ENCODE measurements at places on chromosomes 7 and 10.
A peak's percentile ranks its signal among the peaks of the same experiment; 100 is the strongest.

- no peak for DNase-seq
These were observed 17.7 kb downstream of the CUX1 start for GRCh38 chr7:101835136-101835535.

DNA sequence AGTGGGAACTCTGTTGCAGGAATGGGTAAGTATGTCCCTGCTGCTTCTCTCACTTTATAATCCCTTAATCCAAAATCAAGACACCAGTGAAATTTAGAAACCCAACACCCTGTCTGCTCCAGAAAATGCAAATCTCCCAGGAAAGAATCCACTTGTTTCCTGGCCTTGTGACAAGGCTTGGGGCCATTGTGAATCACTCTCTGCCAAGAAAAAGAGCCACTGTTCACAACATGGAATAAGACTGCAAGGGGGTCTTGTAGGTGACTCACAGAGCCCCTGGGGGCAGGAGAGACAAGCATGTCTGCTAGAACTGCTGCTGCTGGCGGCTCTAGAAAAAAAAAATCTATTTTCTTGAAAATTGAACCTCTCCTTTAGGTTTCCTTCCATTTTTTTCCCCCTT is 191.2 kb downstream of the SORCS1 start:
- no peak for DNase-seq

GRCh38 chr7:67654642-67655041 is 658.0 kb downstream of the TYW1 start:
- no peak for DNase-seq

DNA sequence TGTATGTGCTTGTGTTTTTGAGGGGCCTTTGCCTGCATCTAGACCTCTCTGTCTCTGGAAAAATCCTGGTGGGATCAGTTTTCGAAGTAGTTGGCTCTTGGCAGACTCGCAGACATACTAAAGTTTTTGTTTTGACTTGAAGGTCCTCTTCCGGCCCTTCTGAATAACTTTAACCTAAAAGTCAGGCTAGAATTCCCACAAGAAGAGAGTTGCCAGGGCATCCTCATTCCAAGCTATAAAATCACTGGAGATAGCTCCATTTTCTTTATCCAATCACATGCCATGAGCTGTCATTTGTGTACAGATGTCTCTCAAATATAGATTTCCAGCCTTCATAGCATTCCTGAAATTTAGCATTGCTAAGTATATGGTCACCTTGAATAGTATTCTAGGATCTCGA is 967.8 kb downstream of the LRMDA start:
- DNase-seq, result no peak

DNA sequence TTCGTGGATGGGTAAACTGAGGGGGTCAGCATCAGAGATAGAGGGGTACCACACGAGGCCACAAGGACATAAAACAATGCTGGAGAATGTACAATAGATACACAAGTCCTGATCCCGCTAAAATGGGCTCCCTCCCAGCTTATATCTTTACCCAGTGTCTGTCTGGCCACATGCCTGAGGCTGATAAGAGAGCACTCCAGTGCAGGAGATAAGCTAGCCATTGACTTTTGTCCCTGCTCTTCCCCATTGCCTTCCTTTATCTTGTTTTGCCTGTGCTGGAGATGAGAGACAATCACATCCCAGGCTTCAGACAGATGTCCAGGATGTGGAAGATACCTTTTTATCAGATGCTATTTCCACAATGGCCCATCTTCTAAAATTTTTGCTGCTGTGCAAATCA is 6.0 kb downstream of the GAD2 start:
- DNase-seq, result peak; percentile 19

DNA sequence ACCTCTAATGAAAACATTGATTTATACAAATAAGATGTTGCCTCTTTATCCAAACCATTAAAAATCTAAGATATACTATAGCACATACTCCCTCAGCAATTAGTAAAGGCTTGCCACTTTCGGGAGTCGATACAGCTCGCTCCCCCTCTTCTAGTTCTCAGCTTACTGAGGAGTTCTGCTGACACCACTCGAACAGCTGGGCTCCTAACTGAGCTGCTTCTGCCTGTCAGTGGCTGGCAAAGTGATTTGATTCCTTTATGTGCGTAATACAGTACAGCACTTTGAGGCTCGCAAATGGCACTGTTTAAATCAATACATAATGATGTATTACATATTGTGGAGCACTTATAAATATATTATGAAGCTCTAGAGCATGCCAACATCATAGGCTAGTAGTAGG is 241.8 kb downstream of the CREB5 start:
- no peak for DNase-seq

- no peak for DNase-seq
These were observed 65.3 kb downstream of the COBL start for GRCh38 chr7:51251290-51251689.

GRCh38 chr7:90613088-90613498 is 17.0 kb downstream of the CDK14 start:
- DNase-seq, result peak; percentile 82

GRCh38 chr7:125347269-125347668 is 417.6 kb upstream of the POT1 start:
- no peak for DNase-seq

- DNase-seq, result no peak
These were observed 761 bp upstream of the DOCK1 start for GRCh38 chr10:126904516-126904817.

DNA sequence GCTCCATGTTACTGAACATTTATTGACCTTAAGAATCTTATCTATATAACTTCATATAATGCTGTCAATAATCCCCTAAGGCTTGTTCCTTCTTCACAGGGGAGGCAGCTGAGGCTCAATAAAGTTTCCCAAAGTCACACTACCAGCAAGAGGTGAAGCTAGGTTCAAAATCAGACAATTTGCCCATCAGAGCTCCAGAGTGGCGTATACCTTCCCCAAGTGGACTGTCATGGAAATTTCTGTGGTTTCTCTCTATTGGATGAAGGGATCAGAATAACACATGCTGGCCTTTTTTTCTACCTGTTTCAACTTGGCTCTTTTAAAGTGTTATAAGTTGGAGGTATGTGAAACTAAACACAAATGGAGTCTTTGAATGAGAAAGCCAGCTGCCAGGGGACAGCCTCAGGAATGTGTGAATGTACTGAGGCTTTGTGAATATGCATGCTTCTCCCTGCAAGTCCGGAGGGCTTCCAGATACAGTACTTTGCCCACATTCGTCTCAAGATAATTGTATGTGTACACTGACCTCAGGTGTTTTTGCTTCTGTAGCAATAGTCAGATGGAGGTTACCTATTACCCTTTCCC is 656.3 kb upstream of the CELF2 start:
- no peak for DNase-seq

DNA sequence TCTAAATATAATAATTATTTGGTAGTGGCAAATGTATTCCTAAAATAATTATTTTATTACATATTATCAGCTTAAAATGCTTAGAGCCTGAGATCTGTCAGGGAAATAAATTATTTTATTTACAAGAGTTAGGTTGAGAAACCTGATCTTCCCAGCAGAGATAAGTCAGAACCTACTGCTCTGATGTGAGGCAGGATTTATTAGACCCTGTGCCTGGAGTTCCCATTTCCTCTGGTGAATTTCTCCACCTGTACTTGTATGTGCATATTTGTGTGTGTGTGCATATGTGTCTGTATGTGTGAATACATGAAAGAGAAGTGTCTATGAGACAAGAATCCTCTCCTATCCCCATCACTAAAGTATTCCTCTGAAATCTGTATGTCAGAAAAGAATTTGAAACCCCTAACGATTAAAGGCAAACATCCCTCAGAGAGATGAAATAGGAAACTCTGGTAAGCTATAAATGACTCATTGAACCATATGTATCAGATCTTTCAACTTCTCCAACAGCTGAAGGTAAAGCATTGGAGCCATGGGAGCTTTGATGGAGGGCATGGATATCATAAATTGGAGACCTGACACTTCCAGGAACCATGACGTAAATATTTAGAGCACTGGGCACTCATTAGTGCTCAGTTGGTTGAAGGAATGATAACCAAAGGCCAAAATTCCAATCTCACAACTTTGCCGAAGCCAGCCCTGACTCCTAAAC is 190.9 kb downstream of the XPNPEP1 start:
- DNase-seq, result no peak

GRCh38 chr7:91034459-91035368 is 229.5 kb upstream of the FZD1 start:
- DNase-seq, result peak; percentile 32

DNA sequence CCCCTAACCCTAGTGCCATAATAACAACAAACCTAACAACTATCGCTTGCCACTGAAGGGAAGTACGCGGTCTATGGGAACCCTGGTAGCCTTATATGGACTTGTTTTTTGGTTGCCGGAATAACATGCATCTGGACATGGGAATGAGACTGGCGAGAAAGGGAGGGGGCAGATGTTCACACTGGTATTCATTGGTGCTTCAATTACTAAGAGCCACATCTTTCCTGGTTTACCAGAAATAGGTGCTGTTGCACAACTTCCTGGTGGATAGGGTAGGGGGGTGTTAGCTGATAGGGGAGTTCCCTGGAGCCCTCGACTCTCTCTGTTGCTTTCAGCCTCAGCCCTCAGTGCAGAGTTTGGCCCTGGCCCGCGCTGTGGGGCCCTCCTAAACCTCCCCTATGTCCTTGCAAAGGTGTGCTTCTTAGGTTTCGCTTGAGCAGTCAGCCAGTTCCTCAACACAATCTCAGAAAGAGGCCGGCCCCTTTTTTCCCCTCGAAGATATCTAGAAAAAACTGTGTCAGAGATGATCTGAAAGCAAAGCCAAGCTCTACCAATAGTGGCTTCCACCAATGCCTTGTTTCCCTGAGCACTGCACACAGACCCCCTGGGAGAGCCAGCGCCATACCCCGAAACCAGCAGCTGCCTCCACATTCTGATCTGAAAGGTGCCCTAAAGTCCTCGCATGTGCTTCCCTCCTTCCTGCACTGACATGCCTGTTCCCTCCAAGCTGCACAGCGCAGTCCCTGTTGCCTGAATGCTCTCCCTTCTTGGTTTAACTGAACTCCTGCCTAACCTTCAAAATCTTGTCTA is 13.5 kb downstream of the TBXAS1 start:
- DNase-seq, result peak; percentile 34

DNA sequence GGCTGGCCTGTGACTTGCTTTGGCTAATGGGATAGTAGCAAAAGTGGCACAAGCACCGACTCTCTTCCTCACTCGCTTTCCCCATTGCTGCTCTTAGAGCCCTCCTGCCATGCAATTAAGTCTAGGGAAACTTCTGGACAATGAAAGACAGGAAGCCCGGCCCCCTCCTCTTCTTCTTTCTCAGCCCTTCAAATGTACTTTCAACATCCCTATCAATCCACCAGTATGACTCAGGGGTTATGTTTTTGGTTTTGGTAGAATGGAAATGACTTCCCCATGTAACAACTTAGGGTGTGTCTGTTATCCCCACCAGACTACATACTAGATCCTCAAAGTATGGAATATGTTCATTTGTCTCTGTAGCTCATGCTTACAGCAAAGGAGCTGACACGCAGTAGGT is 139.0 kb upstream of the GDF10 start:
- DNase-seq, result no peak

DNA sequence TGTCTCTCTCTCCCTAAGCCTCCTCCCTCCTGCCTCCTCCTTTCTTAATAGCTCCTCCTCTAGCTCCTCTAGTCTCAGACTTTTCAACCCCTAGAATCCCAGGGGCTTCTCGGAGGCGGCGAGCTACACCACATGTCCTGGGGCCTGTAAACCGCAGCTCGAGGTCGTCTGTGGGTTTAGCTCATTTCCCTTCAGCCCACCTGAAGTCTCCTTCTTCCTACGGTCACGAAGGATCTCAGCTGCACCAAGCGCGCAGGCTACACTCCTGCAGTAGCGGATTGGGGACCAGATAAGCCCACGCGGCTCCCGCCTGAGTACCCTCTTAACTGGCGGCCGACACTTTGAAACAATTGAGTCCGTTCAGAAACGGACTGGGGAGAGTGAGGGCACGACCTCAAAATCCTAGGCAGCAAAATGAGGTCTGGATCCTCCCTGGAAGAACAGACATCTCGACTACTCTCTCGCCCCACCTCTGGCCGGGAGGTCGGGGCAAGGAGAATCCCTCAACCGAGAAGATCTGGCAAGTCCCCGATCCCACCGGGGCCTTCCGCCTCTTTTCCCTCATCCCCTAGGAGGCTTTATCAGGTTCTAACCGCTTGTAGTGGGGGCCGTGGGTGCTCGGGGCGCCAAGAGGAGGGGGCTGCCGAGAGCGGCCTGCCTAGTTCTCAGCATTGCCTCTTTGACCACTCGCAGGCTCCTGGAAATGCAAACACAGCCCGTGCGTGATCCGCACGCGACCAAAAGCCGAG is 1.3 kb upstream of the SORCS3 start:
- DNase-seq, result peak; percentile 13

DNA sequence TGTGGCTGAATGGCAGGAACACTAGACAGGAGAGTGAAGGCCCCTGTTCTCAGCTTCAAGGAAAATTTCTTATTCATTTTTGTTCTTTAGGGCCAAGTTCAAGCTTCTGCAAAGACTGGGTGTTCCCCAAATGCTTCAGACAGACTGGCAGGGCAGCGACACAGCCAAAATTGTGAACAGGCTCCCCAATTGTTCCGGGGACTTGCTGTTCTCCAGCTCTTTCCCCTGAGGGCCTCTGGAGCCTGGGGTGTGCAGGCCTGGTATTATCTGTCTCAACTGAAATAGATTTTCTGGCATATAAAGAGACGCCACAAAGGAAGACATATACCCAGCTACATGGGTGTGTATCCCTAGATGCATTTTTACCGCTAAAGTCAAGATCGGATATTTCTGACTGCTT is 30.3 kb upstream of the PLCE1 start:
- no peak for DNase-seq

DNA sequence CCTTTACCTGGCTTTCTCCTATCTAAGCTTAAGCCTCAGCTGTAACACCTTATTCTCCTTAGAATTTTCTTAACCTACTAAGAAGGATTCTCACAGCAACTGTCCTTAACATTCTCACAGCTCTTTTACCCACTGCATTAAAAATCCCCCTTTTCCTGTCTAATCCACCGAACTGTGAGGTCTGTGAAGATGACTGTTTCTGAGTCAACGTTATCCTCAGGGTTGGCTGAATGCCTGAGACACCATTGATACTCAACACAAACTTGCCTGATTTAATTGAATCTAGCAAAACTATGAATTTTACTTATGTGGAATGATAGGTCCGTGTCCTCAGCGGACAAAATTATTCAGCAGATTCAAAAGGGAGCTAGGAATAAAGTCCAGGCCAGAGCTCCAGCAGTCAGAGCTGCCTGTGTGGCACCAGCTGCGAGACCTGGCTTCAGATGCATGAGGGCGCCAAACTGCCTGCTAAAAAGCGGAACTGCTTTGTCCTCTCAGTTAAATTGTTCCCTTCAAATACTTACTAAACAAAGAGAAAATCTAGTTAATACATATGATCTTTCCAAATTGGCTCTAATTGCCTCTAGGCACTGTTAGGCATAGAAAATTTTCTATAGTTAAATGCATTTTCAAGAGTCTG is 33.4 kb upstream of the VWDE start:
- DNase-seq, result peak; percentile 67

- no peak for DNase-seq
These were observed 4.9 kb downstream of the PRTFDC1 start for GRCh38 chr10:24947304-24948097.

DNA sequence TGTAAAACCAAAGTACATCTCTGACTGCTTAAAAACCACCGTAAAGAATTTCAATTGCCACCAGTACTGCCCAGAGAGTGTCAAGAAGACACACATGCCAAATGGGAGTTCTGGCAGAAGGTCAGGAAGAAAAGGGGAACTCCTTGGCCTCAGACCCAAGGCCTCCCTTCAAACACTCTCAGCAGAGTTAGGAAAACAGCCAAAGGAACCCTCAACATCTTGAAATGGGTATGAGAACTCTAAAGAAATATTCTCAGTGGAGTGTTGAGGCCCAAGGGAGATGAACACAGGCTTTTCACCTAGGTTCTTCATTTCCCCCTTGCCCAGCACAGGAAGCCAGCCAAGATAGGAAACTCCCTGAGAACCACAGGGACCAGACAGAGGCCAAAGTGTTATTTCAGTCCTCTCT is 96.1 kb upstream of the ASAH2 start:
- no peak for DNase-seq
